GM19239 (cell line): ENCODE measurements at places on chromosomes 11 and 22.

- peak; percentile 57 for DNase-seq
Measured at GRCh38 chr11:126188332-126189108, 22.9 kb downstream of the RPUSD4 start.

- no peak for DNase-seq
Measured at GRCh38 chr11:83689144-83689780, 403.1 kb upstream of the CCDC90B start.

DNA sequence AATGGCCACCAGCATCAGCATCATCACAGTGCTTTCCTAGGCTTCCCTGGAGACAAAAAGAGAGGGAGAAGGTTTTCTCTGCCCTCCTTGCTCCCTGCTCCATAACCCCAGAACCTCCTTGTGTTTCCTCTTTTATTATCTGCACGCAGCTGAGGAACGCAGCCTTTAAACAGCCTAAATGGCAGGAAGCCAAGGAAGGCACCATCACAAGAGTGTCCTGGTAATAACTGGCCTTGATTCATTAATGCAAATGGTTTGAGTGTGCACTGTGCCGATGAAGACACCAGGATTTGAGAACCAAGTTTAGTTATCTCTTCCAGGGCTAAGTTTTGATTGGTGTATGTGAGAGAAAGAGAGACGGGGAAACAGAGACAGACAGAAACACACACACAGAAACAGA, 29.4 kb upstream of the DRD2 start:
- no peak for DNase-seq

- no peak for DNase-seq
Measured at GRCh38 chr11:115566180-115566764, 62.1 kb upstream of the CADM1 start.

DNA sequence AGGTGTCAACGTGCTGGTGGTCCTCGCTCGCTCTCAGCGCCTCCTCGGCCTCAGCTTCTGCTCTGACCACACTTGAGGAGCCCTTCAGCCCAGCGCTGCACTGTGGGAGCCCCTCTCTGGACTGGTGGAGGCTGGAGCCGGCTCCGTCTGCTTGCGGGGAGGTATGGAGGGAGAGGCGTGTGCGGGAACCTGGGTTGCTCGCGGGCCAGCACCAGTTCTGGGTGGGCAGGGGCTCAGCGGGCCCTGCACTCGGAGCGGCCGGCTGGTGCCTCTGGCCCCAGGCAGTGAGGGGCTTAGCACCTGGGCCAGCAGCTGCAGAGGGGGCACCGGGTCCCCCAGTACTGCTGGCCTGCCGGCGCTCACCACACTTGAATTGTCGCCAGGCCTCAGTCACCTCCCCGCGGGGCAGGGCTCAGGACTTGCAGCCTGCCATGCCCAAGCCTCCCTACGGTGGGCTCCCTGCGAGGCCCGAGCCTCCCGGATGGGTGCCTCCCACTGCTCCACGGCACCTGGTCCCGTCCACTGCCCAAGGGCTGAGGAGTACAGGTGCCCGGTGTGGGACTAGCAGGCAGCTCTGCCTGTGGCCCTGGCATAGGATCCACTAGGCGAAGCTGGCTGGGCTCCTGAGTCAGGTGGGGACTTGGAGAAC, 7.6 kb upstream of the CYP2D6 start:
- DNase-seq = no peak

DNA sequence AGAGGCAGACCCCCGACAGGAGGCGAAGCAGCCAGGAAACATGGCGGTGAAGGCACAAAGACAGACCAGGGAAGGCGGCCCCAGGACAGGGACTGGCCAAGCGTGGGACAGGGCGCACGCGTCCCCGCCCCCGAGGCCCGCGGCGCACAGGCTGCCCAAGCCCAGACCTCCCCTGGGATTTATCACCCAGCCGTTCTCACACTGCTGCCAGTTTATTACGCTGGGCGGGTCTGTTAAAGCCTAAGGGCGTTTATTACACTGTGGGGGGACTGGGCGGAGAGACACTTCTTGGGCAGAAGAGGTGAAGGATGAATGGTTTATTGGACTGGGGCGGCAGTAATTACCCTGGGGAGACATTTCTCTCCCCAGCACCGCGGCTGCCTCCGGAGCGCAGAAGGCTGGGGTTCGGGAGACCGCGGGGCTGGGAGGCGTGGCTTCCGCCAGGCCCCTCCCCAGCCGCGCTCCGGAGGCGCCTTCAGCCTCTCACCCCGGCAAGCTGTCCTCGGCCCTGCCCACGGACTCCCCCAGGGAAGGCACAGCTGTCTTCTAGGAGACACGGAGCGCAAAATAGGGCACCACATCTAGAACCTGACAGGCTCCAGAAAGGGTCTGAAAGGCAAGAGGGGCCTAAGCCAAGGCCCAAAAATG, 47.1 kb downstream of the SLC22A12 start:
- no peak for DNase-seq

GRCh38 chr22:27422442-27422841, 379.1 kb downstream of the MN1 start:
- no peak for DNase-seq

DNA sequence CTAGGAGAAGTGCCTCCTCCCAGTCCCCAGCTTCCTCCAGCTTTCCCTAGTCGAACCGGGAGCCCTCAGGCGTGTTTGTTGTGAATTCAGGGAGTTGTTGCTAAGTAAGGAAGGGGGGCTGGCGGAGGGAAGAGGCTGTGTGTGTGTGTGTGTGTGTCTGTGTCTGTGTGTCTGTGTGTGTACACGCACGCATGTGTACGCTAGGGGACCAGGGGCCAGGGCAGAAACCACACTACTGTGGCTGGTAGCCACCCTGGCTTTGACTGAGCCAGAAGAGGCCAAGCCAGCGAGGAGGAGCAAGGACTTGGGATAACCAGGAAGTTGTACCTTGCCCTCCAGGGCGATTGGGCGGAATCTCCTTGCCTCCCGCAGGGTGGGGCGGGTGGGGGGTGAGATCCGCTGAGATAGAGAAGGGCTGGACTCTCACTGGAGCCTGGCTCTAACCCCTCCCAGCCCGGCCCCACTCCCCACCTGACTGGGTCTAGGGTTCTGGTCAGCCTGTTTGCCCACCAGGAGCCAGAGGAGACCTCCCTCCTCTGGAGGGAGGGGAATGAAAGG, 7.5 kb downstream of the BCL9L start:
- no peak for DNase-seq

DNA sequence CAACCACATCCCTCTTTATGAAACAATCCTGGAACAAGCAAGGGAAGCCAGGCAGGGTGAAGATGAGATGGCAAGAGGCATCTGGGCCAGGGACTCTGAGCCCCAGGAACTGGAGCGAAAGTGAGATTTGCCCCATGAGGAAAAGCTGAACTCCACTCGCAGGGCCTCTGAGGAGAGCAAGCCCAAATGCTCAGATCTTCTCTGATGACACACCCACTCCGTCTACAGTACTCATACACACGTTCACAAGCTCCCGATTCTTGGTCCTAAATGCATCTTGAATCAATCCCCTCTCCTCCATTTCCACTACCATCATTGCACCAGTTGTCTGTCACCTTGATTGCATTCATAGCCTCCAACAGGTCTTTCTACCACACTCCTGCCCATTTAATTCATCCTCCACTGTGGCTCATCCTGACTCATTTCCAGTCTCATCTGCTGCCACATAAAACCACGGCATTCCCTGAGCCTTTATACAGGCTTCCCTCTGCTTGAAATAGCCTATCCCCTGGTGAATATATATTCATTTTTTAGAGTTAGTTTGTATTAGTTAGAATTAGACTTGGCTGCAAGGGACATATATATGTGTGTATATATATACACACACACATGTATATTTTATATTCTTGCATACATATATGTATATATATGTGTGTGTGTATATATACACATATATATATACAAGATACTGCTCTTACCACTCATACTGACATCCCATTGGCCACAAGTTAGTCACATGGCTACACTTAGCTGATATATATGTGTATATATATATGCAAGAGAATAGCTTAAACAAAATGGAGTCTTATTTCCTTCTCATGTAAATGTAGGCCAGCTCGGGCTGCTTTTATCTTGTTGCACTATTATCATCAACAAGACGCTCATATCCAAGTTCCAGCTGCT, 1.4 kb upstream of the APOA5 start:
- no peak for DNase-seq

GRCh38 chr11:17476317-17477083, at the start of gene ABCC8:
ABCC8 (minus strand) TSS chr11:17476845; CDS start chr11:17476776, 69 bp downstream.
- DNase-seq = no peak

DNA sequence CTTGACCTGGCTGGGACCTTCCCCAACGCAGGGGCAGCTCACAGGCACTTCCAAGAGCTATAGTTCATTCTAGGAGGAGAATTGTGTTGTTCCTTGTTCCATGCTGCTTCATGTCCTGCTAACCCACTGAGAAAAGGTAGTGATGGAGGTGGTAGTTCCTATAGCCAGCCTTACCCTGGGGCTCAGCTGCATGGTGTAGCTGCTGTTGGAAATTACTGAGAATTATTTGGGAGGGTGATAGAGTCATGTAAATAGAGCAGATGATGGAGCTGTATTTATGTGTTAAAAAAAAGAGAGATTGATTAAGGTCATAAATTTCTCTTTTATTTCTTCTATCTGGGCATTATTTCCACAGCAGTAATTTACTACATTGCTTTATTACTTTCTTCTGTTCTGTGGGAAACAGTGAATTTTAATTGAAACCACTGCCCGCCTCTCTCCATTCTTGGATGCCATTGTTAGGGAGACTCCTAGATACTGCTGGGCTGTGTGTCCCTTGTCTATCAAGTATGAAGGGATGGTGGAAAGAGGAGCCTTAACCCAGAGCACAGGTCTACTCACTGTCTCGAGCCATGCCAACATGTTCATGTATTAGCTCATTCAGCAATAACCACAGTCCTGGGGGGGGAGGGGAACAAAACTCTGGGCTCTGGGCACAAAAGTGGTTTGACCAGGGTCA, 309.2 kb downstream of the FAT3 start:
- DNase-seq = no peak

DNA sequence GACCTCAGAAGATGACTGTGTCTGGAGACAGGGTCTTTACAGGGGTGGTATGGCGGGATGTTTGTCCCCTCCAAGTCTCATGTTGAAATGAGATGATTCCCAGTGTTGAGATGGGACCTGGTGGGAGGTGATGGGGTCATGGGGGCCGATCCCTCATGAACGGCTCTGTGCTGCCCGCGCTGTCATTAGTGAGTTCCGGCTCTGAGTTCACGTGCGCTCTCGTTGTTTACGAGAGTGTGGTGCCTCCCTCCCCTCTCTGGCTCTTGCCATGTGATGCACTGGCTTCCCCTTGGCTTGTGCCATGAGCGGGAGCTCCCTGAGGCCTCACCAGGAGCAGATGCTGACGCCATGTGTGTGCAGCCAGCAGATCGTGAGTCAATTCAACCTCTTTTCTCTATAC, 830.8 kb downstream of the TBC1D22A start:
- no peak for DNase-seq

DNA sequence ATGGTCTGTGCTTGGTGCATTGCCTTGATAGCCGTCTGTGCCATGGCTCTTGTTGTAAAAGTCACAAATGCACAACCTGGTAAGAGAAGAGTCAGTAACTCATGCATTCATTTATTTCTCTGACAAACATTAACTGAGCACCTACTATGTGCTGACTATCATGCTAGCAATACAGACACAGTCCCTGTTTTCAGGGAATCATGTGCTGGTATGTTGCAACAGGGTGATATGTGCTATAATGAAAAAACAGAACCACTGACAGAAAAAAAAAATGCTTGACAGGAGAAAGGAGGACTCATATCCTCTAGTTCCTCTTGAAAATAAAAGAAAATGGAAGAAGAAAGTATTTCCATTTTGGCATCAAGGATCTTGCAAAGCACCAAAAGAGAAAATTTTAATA, 34.5 kb upstream of the RAPSN start:
- DNase-seq = no peak

DNA sequence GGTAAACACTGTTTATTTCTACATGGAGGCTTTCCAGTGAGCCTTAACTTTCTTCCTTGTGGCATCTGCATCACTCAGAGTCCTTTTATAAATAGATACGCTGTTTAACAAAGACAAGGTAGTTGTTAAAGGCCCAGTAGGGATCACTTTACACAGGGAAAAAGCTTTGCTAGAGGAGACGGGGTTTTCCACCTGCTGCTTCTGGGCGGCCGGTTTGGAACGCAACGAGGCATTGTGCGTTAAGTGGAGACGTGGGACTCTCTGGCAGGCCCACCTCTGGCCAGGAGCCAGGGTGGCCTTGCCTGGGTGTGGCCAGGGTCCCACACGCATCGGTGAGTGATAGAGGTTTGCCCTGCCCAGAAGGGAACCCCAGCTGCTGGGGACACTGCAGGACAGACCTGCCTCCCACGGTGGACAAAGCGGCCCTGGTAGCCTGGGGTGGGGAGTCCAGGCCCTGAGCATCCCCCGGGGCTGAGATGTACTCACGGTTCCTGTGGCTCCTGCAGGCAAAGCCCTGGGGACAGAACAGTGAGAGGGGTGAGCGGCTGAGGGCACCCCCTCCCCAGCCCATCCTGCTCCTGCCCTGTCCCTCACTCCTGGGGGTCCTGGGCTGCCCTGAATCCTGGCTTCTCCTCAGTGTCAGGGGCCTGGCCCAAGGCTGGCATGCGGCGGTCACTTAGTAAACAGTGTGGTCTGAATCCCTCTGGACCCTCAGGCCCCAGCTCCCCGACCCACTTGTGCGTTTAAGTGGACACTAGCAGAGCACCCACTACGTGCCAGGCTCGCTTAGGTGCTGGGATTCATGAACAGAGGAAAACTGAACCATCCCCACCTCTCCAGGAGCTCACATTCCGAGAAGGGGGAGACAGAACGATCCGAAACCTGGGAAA, 4.2 kb downstream of the IL17REL start:
- DNase-seq = no peak

GRCh38 chr11:59012398-59013265, 73.3 kb downstream of the GLYATL1 start:
- no peak for DNase-seq

- DNase-seq = no peak
Measured at GRCh38 chr11:134202661-134203060, 21.1 kb downstream of the NCAPD3 start.

GRCh38 chr11:31793264-31793663, 17.9 kb downstream of the PAX6 start:
- no peak for DNase-seq

GRCh38 chr22:40654522-40655167, 18.1 kb upstream of the MRTFA start:
- DNase-seq = no peak

GRCh38 chr22:19634226-19634975, 79.9 kb upstream of the SEPTIN5 start:
- no peak for DNase-seq

GRCh38 chr11:64650923-64651523, 60.0 kb downstream of the SLC22A12 start:
- no peak for DNase-seq

GRCh38 chr11:27028561-27028965, 12.1 kb upstream of the BBOX1 start:
- DNase-seq = no peak

GRCh38 chr11:103529181-103529684, 420.0 kb downstream of the DYNC2H1 start:
- no peak for DNase-seq

- DNase-seq = no peak
Measured at GRCh38 chr11:69040581-69041260, 8.0 kb upstream of the TPCN2 start.

GRCh38 chr11:118076754-118077281, at the start of gene TMPRSS4:
TMPRSS4 (plus strand) TSS chr11:118077078; CDS start chr11:118077303, 225 bp downstream.
- no peak for DNase-seq

- DNase-seq = no peak
Measured at GRCh38 chr22:17891481-17892167, 117.4 kb upstream of the BID start.

GRCh38 chr22:41746567-41747400, 47.5 kb downstream of the MEI1 start:
- DNase-seq = peak; percentile 47

GRCh38 chr22:49328630-49329405, 498.9 kb downstream of the BRD1 start:
- DNase-seq = no peak

- no peak for DNase-seq
Measured at GRCh38 chr11:79437278-79437980, 3.4 kb downstream of the TENM4 start.
